MM.1S (cell line): ENCODE measurements at places on chromosomes 16 and 17.

DNA sequence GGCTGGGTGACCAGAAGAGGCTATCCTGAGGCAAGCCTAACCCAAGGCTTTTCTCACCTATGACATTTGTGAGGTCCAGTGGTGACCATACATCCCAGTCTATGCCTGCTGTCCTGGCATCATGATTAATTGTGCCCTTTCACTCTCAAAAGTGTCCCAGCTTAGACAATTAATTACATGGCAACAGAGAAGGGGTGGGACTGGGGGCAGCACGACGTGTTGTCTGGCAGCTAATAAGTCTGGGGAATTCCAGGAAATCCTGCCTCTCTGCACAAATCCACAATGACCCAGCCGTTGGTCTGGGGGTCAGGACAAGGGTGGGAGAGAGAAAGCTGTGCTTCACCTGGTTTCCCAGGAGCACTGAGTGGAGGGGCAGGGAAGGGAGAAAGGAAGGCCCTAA is 14.0 kb upstream of the MTMR4 start:
- no peak for DNase-seq

GRCh38 chr16:30875871-30876801 is 17.7 kb downstream of the BCL7C start:
- peak; percentile 25 for DNase-seq

DNA sequence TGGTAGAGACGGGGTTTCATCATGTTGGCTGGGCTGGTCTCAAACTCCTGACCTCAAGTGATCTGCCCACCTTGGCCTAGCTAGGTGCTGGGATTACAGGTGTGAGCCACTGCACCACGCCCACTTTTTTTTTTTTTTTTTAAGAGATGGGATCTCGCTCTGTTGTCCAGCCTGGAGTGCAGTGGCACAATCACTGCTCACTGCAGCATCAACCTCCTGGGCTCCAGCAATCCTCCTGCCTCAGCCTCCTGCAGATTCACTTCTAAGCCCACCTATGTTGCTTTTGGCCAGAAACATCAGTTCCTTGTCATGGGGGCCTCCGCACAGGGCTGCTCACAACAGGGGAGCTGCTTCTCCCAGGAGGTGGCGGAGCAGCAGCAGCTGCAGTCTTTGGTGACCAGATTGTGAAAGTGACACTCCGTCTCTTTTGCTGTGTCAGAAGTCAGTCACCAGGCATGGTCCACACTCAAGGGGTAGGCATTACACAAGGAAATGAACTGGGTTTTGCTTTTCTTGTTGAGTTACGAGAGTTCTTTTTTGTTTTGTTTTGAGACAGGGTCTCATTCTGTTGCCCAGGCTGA is 4.5 kb upstream of the NME4 start:
- DNase-seq: peak; percentile 83

GRCh38 chr16:70726892-70727361 is 41.1 kb upstream of the MTSS2 start:
- DNase-seq: no peak

DNA sequence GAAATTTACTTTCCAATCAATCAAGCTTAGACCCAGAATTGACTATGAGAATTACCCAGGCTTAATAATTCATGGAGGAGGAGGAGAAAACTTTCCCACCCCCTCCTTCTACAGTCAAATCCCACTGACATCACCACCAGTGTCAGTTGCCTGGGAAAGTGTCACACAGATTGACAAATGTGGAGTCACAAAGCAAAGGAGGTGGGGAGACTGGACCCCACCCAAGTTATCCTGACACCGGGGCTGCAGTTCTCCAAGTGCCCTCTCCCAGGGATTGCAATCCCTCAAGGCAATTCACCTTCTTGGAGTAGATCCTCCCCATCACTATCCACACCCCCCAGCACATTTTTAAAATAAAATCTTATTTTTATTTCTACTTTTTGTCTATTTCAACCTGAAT is 100.2 kb upstream of the CDH11 start:
- DNase-seq: no peak
